Fibroblast of upper back skin (primary cell): ENCODE measurements at places on chromosomes 3 and 15.
A peak's percentile ranks its signal among the peaks of the same experiment; 100 is the strongest.

DNA sequence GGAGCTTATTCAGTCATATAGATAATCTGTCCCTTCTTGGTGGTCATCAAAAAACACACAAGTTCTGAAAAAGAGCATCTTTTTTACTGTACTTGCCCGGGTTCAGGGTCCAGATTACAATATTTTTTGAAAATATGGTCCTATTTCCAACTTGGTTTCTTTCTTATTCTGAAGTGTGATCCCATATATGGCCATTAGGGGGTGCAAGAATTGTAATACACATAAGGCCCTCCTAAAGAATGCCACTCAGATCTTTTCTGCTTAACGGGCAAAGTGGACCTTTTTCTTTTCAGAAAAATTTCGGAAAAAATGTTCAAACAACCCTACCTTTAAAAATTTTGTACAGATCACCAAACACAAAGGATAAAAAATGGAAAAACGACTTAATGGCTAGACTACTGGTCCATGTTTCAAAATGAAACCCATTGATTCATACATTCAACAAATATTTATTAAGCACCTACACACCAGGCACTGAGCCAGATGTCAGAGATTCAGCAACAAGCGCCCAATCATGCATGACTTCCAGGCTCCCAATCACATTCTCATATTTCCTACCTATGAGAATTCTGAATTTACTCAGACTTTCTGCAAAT is 102.0 kb upstream of the MYRIP start:
- peak; percentile 45 for DNase-seq

DNA sequence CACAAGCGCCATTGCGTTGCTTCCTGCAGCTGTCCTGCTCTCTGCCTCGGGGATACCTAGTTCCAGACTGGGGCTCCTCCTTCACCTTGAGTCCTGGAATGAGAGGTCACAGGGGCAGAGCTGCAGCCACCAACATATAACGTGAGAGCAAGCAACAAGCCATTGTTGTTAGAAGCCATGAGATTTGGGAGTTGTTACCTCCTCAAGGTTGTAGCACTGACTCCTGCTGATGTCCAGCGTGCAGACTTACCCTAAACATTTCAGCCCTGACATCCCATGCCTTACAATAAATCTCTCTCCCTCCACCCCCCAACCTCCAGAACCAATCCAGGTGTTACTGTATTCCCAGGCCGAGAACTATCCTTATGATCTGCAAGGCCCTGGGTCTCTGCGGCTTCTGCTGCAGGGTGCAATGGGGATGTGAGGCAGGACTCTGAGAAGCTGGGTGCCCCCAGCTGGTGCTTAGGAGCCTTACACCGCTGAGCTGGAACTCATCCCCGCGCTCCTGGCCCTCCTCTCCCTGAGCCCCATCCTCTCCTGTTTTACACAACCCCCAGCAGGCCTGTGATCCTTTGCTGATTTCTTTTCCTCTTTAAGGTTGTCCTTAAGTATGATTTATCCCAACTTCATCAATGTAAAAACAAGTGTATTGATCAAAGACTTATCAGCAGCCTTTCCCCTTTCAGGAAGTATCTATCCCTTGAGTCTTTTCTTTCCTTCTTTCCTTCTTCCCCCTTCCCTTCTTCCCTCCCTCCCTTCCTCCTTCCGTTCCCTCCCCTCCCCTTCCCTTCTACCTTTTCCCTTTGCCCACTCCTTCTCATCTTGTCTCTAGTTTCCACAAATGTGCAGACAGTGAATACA is 84.2 kb upstream of the ABHD2 start:
- peak; percentile 63 for DNase-seq

DNA sequence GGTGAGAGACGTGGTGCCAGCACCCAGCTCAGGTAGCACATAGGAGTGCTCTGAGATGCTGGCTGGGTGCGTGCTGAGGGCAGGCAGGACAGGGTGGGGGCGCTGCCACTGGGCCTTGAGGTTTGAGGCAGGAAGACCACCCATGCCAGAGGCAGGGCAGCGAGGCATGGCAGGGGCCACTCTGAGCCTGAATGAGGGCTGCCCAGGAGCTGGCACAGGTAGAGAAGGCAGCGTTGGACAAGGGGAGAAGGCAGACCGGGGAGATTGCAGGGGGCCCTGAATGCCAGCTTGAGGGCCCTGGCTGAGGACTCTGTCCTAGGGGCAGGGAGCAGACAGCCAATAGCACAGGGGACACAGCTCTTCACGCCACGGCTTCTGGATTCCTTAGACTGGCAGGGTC is 50.2 kb downstream of the ADAMTS7 start:
- DNase-seq = no peak

GRCh38 chr3:121735047-121735696 is 14.4 kb downstream of the GOLGB1 start:
- DNase-seq = peak; percentile 38

DNA sequence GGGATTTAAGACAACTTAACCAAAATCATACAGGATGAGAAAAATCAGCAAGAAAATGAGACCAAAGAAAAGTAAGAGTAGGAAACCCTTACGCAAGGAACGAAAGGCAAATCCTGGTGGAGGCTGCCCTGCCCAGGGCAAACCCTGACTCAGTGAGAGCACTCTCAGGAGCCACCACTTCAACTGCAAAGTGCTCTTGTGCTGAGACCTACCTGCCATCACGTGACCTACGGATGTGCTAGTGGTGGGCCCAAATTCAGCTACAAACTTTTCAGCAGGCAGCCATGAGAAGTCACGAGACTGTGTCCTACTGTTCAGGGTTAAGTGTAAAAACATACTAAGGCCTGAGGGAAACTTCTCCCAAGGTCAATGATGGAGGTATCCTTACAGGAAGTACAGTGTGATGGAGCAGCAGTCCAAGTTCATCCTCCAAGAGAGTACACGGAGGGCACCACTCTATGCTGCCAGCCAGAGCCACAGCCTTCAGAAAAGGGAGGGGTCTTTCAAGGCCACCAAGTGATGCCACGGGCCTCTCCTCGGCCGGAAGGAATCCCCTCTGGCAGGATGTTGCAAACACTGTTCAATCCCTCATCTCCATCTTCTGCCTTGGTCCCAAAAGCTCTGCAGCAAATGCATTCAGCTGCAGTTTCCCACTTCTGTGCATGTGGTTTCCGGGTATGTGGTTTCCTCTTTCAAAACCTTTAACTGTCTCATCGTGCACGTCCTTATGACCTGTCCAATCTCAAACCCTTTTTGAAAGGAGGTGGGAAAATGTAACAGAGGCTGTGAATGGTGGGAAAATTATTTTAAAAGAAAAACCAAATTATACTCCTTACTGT is 9.5 kb downstream of the CHSY1 start:
- DNase-seq = peak; percentile 64

- peak; percentile 91 for DNase-seq
Measured at GRCh38 chr3:28376424-28376823, 27.8 kb upstream of the AZI2 start.

DNA sequence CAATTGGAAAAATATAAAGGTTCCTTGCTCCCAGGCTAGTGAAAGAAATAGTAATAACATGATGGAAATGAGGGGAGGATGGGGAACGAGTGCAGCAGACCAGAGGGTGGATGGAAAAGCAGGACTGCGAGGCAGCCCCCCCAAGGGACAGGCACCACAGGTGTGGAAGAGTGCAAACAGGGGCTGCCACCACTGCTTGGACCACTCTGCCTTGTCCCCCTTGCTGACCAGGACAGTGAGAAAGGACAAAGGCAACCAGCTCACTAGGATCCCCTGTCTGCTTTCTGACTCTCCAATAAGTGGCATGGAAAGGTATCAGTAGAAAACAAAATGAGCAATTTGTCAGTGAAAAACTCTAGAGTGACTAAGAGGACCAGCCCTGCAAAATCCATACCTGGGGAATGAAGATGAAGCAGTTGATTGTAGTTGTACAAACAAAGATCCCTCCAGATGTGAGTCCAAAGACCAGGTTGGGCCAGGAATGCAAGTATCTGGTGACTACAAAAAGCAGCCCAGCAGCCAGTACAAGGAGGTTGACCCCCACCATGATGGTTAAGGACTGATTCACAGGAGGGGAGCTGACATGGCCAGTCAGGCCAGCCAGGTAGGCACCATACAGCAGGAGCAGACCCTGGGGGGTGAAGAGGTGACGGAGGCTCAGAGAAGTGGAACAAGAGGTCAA is 86.6 kb upstream of the GSK3B start:
- no peak for DNase-seq

DNA sequence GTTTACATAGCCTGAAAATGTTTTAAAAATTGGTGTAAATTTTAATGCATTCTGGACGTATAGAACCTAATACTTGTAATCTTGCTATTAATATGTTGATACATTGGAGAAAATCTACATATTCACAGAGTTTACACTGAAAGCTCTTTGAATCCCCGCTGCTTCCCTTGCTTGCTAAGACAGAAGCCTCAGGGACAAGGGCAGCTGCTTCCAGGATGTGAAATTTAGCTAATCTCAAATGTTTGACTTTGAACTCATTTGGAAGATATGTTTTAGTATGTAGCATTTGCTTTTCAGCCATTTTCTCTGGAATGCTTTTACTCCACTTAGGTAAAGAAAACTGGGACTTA is 172.0 kb downstream of the RBMS3 start:
- no peak for DNase-seq

- DNase-seq = peak; percentile 90
Measured at GRCh38 chr3:12750223-12750622, 8.8 kb downstream of the TMEM40 start.

- no peak for DNase-seq
Measured at GRCh38 chr3:44186712-44187111, 55.0 kb upstream of the TOPAZ1 start.

- no peak for DNase-seq
Measured at GRCh38 chr3:9678493-9678892, 25.1 kb upstream of the CPNE9 start.

DNA sequence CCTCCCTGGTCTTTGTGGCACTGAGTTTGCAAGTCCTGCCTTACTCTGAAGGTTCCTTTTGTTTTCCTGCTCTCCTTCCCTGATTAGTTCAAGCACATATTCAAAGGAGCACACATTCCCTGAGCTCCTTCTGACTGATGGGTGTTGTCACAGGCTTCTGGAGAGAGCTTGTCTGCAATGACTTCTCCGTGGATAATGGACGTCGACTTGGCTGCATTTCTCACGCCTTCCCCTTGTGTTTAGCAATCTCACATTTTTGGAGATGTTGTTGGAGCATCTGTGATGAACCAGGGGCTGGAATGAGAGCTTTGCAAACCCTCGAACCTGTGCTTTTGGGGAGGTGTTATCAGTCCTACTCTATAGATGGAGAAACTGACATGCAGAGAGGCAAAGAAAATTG is 375.4 kb upstream of the PROK2 start:
- peak; percentile 29 for DNase-seq

- no peak for DNase-seq
Measured at GRCh38 chr15:57566834-57567233, 24.9 kb upstream of the MYZAP start.

DNA sequence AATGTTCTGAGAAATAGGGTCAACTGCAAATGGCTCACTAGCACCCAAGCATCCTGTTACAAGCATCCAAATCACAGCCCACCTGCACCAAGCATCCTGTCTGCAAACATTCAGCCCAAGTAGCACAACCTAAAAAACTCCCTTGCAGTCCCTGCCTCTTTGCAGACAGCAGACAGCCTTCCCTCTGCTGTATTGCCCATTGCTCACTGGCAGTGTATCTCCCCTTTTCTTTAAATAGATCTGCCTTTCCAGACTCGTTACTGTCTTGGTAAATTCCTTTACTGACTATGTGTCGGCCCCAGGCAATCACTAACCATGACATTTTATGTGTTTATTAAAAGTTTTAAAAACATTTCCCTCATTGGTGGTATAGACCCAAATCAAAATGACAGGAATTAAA is 155.4 kb downstream of the ADAMTSL3 start:
- no peak for DNase-seq

GRCh38 chr3:187101184-187102072 is 37.9 kb downstream of the RPL39L start:
- peak; percentile 91 for DNase-seq

DNA sequence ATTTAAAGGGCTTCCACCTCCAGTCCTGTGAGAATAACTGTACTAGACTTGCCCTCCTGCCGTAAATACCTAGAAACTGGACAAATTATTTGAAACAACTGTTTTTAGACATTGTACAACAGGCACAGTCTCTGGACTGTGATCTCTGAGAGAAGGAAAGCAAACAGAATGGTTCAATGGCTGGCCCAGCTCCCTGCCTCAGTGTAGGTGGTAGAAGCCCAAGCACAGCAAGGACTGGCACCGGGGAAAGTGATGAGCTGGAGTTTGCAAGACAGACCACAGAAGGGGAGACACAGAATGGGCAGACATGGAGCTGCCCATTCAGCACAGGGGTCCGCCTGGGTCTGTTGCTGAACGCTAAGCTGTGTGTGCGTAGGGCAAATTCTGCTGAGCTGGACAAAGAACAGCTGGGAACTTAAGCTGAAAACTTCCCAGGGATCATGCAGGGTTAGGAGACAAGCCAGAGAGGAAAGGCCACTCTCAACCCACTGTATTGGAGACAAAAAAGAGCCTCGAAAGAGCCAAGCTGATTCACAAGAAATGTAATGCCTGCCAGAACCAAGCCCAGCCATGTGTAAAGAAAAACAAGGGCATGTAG is 52.6 kb upstream of the SEC61A1 start:
- no peak for DNase-seq

DNA sequence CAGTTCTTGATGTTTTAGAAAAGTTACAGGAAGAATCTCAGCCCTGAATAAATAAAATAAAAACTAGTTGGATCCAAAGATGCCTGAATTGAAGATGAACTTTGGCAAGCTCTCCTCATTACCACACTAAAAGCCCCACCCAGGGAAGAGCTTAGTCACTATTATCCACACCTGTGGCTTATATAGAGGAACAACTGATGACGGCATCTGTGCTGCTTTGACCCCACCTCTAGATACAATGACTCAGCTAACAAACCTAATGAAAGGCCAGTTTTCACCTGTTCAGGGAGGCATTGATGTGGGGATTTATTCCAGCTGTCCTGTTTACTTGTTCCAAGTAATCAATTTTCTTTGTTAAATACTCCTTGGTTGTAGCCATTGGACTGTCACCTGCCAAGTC is 604.7 kb upstream of the EPHA6 start:
- no peak for DNase-seq

DNA sequence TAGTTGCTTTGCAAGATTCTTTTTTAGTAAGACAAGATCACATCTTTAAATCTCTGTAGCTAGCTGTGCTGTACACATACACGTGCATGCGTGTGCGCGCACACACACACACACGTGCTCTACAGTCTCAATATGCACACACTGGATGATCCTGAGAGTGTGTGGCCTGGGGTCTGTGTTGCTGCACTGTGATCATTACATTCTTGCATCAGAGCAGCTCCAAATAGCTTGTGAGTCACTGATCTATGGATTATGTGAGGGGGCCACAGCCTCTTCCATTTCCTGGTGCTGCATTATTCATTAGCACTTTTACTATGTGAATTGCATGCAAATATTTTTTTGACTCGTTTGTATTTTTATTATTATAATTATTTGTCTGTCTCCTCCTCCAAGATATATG is 34.6 kb downstream of the MCTP2 start:
- peak; percentile 51 for DNase-seq

DNA sequence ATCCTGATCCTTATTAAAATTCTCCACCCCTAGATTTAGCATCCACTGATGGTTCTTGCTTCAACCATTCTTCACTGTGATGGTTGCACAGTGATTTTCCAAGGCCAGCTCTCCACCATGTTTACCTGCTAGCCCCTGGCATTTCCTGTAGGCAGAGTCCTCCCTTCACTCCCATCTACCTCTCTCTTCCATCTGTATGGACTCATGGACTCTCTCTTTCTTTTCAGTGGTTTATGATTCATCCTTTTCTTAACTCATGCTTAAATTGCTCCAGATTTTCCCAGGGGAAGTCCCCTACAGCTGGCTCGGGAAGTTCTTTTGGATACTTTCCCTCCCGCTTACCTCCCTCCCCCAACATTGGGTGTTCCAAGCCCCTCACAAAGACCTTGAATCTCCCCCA is 18.7 kb downstream of the TGM4 start:
- peak; percentile 78 for DNase-seq
